Epithelial cell of proximal tubule (primary cell): ENCODE measurements at places on chromosomes 16 and 17.

GRCh38 chr16:29712809-29713208 lies 33.0 kb downstream of the C16orf54 start:
- no peak for DNase-seq

GRCh38 chr16:84672276-84673202 lies 24.2 kb downstream of the KLHL36 start:
- DNase-seq: no peak

DNA sequence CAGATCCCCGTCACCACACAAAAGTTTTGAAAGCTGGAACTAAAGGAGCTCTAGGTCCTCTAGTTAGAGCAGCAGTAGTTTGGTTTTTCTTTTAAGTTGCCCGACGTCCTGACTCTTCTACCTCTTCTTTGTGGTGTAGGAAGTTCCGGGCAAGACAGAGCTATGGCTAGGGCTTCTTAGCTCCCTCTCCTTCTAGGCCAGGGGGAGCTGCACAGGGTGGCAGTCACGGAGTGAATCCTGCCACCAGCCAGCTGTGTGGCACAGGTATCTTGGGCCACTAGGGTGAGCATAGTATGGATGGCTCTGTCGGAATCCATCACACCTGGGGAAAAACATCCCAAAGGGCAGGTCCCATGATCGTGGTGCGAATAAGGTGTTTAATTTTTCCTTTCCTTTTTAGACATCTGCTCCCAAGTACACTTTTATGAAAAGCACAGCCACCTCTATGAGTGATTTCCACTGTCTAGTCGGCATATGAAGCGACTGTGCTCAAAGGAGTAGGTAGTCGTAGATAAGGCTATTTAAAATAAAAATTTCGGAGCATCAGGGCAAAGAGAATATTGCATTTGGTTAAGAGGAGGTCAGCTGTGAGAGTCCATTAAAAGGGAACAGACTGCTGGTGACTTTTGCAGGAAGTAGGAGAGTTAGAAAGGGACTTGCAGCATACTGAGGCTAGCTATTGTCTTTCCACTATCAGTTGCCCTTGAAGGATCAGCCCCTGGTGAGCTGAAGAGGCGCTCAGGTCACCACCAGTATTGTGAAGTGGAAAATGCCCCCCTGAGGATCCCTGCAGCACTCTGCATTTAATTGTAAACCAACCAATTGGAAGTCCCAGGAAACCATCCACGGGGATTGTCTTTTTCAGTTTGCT lies 2.1 kb downstream of the PRKCA start:
- DNase-seq: no peak

GRCh38 chr16:12874186-12874585 lies 27.2 kb upstream of the SHISA9 start:
- no peak for DNase-seq

DNA sequence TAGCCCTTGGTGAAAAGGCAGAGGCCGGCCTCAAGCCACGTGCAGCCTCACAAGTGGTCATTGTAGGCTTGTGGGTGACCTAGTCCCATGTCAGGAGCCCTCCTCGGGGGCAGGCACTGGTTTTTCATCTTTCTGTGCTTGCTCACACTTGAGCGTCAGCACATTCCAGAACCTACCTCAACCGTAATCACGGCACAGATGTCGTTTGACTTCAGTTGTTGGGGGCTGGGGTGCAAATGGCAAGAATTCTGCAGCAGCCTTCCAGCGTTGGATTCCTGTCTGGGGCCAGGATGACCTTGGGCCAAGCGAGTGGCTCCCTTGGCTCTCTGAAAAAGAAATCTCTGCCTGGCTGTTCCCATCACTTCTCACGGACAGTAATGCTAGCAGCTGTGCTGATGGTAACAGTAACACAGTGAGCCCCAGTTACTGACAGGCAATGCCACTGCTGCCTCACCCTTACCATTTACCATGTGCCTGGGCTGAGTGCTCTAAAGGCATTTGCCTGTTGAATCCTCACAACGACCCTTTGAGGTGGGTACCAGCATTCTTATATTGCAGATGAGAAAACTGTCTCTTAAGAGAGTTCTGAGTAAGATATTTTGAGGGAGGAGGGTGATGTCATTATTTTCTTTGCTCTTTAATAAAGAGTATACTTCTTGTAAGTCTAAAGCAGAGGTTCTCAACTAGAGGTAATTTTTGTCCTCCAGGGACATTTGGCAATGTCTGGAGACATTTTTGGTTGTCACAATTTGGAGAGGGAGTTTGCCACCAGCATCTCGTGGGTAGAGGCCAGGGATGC lies 46.5 kb downstream of the KSR1 start:
- DNase-seq: peak; percentile 71

GRCh38 chr17:8243827-8244226 lies 4.0 kb downstream of the CTC1 start:
- no peak for DNase-seq

DNA sequence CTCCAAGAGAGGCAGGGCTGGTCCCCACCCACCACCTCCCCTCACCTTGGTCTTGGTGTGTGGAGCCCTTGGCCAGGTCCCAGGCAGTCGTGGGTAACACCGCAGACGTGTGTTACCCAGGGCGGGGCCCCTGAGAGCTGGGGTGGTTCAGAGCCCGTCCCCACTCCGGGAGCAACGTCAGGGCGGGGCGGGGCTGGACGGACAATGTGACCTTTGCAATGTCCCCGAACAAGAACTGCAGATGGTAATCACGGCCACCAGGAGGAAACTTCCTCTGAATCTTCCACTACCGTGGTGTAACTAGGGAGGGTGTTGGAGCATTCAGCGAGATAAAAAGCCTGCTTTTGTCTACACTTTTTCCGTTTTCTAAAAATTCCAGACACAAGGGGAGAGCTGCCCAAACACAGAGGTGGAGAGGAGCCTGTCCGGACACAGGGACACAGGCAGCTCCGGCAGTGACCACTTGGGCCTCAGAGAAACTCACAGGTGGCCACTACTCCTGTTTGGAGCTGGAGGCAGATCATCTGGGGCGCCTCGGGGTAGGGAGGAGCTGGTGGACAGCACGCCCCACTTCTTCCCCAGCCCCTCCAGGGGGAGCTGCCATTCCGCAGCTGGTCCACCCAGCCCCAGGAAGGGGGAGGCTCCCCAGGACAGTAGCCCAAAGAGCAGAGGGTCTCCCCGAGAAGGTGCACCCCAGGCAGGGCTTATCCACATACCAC lies 14.2 kb upstream of the SLC38A10 start:
- DNase-seq: no peak

- DNase-seq: no peak
These were observed 128.4 kb downstream of the FOXL1 start for GRCh38 chr16:86706726-86707125.

GRCh38 chr16:86251682-86252081 lies 258.6 kb upstream of the FOXF1 start:
- no peak for DNase-seq

DNA sequence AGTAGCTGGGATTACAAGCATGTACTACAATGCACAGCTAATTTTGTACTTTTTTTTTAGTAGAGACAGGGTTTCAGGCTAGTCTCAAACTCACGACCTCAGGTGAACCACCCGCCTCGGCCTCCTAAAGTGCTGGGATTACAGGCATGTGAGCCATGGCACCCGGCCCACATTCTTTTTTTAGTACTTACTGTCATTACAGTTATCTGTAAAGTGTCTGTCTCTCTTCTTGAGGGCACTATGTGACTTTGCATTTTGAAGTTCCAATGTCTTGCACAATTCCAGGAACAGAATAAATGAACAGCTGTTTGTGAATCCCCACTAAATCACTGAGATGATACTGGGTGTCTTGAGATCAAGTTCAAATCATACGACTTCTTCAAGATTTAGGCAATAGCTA lies 1540.3 kb downstream of the CDH11 start:
- no peak for DNase-seq

DNA sequence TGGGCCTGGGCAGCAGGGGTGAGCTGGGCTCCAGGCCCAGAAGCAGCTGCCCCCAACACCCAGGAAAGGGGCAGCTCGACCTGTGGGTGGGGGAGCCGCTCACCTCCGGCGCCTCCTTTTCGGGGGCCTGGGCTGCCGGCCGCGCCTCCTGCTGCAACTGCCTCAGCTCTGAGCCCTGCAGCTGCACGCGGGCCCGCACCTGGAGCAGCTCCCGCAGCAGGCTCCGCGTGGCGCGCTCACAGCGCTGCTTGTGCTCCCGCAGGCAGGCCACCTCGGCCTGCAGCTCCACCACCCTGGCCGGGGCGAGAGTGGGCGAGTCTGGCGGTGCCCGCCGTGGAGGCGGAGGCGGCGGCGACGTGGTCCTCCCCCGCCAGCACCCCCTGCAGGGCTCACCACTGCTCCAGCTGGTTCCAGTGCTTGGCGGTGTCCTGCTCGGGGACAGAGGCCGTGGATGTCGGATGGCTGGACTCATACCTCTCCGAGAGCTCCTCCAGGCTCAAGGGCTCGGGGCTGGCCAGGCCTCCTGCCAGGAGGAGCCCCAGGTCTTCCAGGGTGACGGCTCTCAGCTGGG lies 868 bp downstream of the CCDC154 start:
- no peak for DNase-seq

GRCh38 chr17:7043182-7043496 lies 753 bp downstream of the SLC16A11 start:
- DNase-seq: no peak

DNA sequence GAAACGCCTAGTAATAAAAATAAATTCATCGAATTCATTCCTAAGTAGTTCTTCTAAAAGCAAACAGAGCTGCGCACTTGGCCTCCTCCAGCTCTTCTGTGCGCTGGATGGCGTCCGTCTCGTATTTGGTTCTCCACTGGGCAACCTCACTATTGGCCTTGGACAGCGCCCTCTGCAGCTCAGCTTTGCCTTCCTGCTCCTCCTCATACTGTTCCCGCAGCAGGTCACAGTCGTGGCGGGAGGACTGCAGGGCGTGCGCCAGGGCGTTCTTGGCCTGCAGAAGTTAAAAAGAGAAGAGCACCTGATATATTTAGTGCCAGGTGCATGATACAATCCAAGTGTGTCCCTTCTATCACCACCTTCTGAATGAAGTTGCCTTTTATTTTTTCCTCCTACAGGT lies 21.8 kb downstream of the MYH3 start:
- no peak for DNase-seq

- DNase-seq: no peak
These were observed 32.0 kb upstream of the ENDOV start for GRCh38 chr17:80382956-80383355.

- DNase-seq: no peak
These were observed 34.8 kb upstream of the ERN1 start for GRCh38 chr17:64164596-64165285.

DNA sequence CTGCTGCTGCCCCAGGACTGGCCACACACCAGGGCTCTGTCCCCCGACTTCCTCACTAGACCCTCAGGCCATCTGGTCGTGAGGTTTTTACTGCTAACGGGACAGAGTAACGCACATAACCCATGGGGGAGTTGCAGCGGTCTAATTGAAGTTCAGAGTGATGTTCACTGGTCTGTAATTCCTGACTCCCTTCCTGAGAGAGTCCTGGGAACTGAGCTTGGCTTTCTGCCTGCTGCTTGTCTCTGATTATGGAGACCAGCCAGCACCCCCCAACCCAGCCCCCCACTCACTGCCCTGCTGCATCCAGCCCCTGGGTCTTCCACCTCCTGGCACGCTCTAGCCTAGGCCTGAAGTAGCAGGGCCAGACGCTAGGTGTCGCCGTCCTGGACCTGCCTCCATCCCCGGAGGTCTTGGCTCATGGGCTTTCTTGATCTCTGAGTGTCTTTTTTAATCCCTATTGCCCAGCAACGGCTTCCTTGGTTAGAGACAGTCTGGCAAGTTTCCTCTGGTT lies 192.9 kb downstream of the CCDC182 start:
- DNase-seq: no peak

DNA sequence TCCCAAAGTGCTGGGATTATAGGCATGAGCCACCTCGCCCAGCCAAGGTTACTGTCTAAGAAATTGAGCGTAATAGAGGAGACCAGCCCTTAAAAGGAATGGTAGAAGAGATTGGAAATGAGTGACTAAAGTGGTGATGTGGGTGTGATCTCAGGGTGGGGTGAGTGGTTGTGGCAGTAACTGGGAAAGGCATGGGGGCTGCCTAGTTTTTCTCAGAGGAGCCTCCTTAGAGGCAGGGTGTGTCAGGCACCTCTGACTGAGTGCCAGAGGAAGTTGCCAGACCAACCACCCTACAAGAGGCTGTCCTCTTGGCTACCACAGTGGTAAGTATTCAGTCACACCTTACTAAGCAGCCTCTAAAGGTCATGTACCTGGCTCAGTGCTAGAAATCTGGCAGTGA lies 8.9 kb downstream of the DUS2 start:
- no peak for DNase-seq

GRCh38 chr17:29113334-29113733 lies 66.9 kb downstream of the MYO18A start:
- no peak for DNase-seq

DNA sequence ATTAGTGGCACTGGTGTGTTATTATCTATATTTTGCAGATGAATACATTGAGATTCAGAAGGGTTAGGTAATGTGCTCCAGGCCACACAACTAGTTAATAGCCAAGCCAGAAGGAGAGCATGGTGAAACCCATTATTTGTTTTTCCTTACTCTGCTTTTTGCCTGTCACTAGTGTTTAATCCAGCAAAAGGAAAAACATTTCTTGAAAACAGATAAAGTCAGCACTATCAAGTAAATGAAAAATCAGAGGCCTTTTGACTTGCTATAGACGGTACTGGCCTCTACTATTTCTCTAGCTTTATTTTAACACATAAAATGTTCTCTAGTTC lies 4.8 kb downstream of the PITPNC1 start:
- DNase-seq: no peak

GRCh38 chr17:44361292-44362260 lies 2.1 kb downstream of the FAM171A2 start:
- DNase-seq: no peak

GRCh38 chr17:27379888-27380533 lies 76.2 kb upstream of the KSR1 start:
- no peak for DNase-seq

- no peak for DNase-seq
These were observed 748 bp upstream of the CMTM3 start for GRCh38 chr16:66603537-66604375.

DNA sequence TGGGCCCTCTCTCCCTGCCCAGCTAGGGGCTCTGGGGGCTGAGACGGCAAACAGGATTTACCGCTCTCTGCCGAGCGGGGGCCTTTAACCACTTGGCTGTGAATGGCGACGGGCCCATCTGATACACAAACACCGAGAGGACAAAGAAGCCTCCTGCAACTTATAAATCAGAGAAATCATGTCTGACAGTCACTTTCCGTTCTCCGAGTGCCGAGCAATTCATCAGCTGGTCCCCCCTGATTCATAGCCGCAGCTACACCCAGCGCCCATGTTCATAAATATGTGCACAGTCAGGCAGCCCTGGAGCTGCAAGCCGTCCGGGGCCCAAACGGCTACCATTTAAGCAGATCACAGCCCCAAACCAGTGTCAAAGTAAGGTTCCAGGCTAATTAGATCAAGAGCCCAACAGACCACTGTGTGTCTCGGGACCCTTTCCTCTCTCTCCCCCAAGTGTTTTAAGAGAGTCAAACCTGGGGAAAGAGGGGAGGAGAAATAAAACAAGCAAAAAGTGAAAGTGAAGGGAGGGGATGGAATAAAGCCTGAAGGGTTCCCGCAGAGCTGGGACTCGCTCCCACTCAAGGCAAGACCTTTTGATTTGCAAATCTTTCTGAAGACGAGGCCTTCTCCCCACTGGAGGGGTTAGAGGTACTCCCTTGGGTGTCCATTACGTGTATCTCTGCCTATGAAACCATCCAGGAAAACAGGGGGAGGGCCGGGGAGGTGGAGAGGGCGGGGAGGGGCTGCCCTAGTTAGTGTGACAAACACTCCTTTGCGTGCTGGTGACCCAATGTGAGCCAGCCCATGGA lies 154.7 kb downstream of the C16orf78 start:
- no peak for DNase-seq
